Stimulated activated CD4-positive, alpha-beta T cell treated with anti-CD3 and anti-CD28 coated beads, TNF-alpha, amount 100 ng/mL, for 24 hours (primary cell): ENCODE measurements at places on chromosomes 16 and 17.

- no peak for DNase-seq
Observed at GRCh38 chr17:66378296-66378695, 75.9 kb downstream of the PRKCA start.

- peak; percentile 64 for DNase-seq
Observed at GRCh38 chr16:2968738-2969544, at the start of gene PAQR4. Gene PAQR4 (plus strand): TSS chr16:2969348. CDS start chr16:2969675, 327 bp downstream.

GRCh38 chr16:11105038-11105903 is 150.7 kb downstream of the SOCS1 start:
- no peak for DNase-seq

DNA sequence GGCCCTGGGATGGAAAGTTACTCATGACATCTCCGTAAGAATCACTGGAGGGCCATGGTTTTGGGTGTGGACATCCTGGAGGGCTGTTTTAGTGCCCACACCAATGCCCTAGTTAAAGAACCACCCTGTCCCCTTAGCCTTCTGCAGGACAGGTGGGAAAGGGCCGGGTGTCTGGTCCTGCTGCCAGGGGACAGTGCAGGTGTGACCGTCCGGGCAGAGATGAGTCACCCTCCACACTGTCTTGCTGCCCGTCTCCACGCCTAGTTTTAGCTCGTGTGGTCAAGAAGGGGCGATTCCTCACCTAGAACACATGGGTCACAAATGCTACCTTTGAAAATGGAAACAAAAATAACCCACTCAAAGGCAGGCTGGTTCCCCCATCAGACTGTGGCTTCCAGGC is 17.0 kb downstream of the CEP295NL start:
- DNase-seq = no peak

DNA sequence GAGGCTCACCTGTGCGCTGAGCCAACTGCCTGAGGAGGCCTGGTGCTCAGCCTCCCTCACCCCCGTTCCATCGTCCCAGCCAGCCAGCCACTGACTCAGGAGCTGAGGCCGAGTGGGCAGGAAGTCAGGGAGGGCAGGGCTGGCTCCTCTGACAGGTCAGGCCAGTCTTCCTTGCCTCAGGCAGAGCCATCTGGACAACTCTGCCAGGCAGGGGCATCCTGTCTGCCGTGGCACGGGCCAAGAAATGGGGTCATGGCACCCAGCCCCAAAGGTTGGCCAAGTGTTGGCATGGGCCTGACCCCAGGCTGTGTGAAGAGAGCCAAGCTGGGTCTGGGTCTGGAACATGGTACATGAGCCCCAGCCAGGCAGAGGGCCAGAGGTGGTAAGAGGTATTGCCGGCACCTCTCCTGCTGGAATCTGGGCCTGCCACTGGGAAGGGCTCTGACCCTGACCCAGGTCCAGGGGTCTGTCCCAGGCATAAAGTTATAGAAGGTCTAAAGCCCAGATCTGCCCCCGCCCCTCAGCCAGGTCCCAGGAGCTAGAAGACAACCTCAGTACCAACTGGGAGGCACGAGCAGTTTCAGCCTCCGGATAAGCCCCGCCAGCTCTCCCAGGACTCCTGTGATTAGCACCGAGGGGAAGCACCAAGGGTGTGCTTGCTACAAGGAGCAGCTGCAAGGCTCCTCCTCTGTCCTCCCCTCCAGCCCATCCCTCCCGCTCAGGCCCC is 2.5 kb upstream of the VASN start:
- DNase-seq = no peak

GRCh38 chr17:73349138-73349537 is 37.3 kb upstream of the CDC42EP4 start:
- no peak for DNase-seq

DNA sequence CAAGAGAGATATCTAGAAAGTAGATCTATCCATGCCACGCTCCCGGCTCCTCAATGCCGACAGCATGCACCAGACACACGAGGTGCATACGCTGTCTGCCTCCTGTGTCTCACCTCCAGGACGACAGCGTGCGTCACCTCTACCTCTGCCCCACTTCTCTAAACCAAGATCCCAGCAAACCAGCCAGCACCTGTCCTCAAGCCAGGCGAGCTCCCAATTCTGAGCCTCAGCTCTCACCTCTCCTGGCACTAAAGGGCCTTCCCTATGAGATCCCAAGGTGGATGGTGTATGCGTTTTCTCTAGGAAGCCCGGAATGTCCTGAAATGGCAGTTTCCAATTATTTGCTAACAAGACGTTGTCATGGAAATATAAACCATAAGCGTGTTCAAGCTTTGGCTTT is 36.2 kb upstream of the RCVRN start:
- DNase-seq = no peak

GRCh38 chr17:76268991-76269981 is 4.1 kb downstream of the UBALD2 start:
- DNase-seq = no peak

DNA sequence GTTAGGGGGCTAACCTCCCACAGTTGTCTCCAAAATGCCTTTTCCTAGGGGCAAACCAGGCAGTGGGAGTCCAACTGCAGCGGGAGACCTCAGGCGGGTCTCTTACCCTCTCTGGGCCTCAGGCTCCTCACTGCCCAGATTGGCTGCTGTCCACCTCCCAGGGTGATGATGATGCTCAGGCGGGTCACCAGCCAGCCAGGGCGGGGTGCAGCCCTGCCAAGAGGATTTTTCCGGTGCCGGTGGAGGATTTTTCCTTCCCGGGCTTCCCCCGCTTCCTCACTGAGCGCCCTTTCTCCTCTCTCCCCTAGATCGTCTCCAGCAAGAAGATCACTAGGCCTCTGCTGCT is 22.8 kb downstream of the CPNE2 start:
- DNase-seq = no peak

- no peak for DNase-seq
Observed at GRCh38 chr17:2459917-2460271, 51.8 kb downstream of the METTL16 start.

DNA sequence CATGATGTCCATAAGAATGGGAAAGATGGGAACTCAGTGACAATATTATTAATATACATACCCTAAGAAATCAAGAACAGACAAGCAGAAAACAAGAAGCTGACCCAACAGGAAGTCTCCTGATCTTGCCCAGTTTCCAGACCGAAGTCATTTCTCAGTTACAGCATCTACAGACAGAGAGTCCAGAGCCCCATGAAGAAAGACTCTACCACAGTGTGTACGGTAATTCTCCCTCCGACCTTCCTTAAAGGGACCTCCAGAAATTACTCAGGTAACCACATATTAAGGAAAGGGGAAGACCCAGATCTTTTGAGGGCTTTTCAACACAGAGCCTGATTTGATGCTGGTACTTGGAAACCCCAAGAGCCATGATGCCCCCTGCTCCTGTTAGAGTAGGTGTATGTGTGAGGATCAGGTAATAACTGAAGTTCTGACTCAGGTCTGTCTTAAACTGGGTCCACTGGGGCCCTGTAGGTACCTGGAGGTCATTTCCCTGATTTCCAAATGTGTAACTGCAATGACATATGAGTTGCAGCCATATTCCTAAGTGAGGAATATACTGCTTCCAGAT is 132.4 kb downstream of the ABCA8 start:
- no peak for DNase-seq

- DNase-seq = no peak
Observed at GRCh38 chr17:78127888-78128550, 536 bp downstream of the TMC6 start.

- DNase-seq = no peak
Observed at GRCh38 chr17:77590951-77591735, 367.4 kb upstream of the TNRC6C start.

DNA sequence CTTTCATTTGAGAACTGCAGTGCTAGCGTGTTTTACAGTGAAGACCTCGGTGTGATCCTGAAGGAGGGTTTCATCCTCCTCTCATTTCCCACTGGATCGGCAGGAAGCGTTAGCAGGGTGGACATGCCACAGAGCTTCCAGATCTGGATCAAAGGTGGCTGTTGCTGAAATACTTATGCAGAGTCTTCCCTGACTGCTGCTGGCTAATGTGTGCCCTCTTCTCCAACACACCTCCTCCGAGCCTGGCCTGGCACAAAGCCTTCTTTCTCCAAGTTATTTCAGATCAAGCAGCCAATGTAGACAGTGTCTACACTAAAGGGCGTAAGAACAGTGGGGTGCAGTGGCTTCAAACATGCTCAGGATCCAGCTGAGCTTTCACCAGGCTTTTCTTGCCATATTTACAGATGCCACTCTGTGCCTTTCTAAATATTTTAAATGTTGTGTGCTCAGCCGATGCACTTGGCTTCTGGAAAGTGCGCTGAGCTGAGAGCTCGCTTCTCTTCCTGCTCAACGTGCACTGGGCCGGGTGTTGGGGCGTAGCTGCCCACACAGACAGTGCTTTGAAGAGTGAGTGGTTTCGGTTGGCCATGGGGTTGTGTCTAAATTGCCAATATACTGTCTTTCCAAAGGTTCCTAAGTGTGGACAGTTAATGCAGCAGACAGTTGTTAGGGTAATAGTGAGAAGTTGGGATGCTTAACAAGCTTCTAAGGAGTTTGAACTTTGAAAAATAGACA is 2.1 kb downstream of the ZNF750 start:
- DNase-seq = no peak

DNA sequence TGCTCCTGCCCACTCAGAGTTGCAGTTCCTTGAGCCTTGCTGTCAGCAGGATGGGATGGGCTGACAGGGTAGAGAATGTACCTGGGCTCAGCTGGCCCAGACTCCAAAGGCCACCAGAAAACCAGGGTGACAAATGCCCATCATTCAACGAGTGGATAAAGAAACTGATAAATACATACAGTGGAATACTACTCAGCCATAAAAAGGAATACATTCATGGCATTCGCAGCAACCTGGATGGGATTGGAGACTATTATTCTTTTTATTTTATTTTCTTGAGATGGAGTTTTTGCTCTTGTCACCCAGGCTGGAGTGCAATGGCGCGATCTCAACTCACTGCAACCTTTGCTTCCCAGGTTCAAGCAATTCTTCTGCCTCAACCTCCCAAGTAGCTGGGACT is 19.9 kb downstream of the SGSM2 start:
- DNase-seq = no peak

GRCh38 chr17:29576214-29577000 is 7.9 kb downstream of the TP53I13 start:
- DNase-seq = no peak

- DNase-seq = no peak
Observed at GRCh38 chr17:64504769-64505339, 1.2 kb downstream of the DDX5 start.

DNA sequence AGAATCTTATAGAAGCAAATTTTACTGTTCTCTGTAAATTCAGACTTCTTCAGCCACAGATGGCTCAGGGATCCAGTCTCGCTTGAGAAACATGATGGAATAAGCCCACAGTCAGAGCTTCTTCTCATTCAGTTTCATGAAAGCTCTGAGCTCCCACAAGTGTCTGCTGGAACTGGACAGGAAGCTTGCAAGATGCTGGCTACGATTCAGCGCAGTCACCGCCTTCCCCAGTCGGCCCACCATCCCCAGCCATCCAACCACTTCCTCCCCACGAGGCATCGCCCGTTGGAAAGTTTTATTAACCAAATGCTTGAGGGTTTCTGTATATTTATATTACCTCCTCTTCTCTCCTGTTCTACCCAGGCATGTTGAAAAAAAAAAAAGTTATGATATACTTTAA is 171.7 kb downstream of the ZFHX3 start:
- DNase-seq = no peak

- no peak for DNase-seq
Observed at GRCh38 chr17:56173958-56174835, 20.9 kb downstream of the ANKFN1 start.

- no peak for DNase-seq
Observed at GRCh38 chr17:19369846-19370492, 7.4 kb upstream of the B9D1 start.

DNA sequence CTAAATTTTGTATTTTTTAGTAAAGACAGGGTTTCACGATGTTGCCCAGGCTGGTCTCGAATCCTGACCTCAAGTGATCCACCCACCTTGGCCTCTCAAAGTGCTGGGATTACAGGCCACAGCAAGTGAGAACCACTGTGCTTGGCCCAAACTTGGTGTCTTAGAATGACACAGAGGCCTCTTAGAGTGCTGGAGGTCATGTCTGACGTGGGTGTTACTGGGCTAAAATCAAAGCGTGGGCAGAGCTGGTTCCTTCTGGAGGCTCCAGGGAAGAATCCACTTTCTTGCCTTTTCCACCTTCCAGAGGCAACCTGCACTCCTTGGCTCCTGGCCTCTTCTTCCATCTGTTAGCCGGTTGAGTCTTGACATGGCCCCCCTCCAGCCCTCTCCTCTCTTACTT is 53.8 kb downstream of the IRF8 start:
- no peak for DNase-seq

DNA sequence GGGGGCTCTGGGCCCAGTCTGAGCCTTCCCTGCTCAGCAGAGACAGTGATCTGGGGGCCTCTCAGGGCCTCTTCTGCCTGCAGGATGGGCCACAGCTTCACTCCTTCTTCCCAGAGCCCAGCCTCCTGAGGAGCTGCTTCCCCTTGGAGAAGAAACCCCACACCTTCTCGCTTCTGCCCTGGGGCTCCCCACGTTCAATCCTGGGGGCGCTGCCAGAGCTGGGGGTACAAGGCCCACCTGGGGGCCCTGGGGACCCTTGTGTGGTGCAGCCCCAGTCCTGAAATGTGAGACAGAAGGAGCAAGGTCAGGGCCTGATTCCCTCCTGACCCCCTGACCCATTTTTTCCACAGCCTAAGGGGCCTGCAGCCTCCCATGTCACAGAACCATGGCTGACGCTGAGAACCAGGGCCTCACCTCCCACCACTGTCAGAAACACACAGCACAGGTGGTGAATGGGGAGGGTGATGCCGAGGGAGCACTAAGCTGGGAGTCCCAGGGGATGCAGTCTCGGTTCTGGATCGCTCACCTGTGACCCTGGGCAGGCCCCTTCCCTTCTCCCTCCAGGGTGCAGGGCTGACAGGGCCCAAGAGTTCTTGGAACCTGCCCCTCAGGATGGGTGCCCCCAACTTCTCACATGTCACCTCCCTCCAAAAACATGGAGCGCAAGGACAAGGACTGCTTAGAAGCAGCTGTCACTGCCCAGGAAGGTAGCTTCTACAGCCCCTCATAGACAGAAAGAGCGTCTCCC is 21.6 kb upstream of the MPO start:
- no peak for DNase-seq

DNA sequence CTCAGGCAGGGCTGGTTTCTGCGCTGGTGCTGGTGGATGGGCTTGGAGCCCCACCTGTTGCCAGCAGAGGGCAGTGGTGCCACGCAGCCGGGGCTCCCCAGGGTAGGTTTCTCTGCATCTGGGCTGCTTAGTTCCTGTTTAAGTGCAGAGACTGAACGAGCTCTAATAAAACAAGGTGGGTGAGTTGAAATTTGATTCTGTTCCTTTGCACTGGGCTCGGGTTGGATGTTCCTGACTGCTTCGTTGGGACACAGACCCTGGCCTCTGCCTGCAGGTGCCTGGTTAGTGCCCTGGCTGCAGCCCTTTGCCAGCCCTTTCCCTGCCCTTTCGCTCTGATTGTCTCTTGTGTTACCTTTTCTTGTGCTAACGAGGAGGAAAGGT is 30.0 kb downstream of the TBCD start:
- DNase-seq = peak; percentile 55

GRCh38 chr17:65071861-65072260 is 15.3 kb upstream of the GNA13 start:
- DNase-seq = no peak

- DNase-seq = no peak
Observed at GRCh38 chr17:67041941-67042899, 2.1 kb upstream of the CACNG1 start.

- DNase-seq = no peak
Observed at GRCh38 chr17:56185491-56186221, 32.4 kb downstream of the ANKFN1 start.
